A549 treated with Hydrocortisone at 1 μM for 4 hours (cell line): ENCODE measurements at places on chromosomes 4 and X. TPM values are rescaled to one million over a fixed set of nuclear protein-coding genes. Genes with fewer than 3 reads are reported as not detected.

The CT47C1 gene
- not detected in 5 replicates for total RNA-seq

The COL25A1 gene
- total RNA-seq: not detected in 5 replicates

The MECP2 gene
- total RNA-seq: 18.5 to 21.0 TPM (median 19.3 TPM) in 5 replicates

The NLGN3 gene
- total RNA-seq: 0.80 to 1.2 TPM (median 0.97 TPM) in 5 replicates

The TAF7L gene
- total RNA-seq: 0.08 to 0.14 TPM (median 0.10 TPM) in 5 replicates

The LARP7 gene
- 23.0 to 37.6 TPM (median 25.0 TPM) in 5 replicates for total RNA-seq

The TKTL1 gene
- total RNA-seq: 0.05 to 0.14 TPM (median 0.07 TPM) in 3 of 5 replicates, not detected in the others

The RTL9 gene
- 0.07 to 0.13 TPM (median 0.10 TPM) in 4 of 5 replicates, not detected in the other for total RNA-seq

The NHS gene
- total RNA-seq: 1.6 to 2.6 TPM (median 2.3 TPM) in 5 replicates

The DGAT2L6 gene
- not detected in 5 replicates for total RNA-seq

The CT45A1 gene
- total RNA-seq: not detected in 5 replicates

The PPP3CA gene
- 21.0 to 32.9 TPM (median 30.5 TPM) in 5 replicates for total RNA-seq

The PTPN13 gene
- 3.3 to 5.2 TPM (median 3.8 TPM) in 5 replicates for total RNA-seq

The GABRG1 gene
- total RNA-seq: not detected in 5 replicates

The XAGE2 gene
- not detected in 5 replicates for total RNA-seq

The HSFX3 gene
- not detected in 5 replicates for total RNA-seq

The BEND2 gene
- total RNA-seq: not detected in 5 replicates

The TRAPPC2 gene
- total RNA-seq: 6.2 to 10.8 TPM (median 7.7 TPM) in 5 replicates

The SATL1 gene
- total RNA-seq: not detected in 5 replicates

The PABPC5 gene
- total RNA-seq: 0.03 TPM in 1 of 5 replicates, not detected in the others

The DMD gene
- 0.02 to 0.08 TPM in 2 of 5 replicates, not detected in the others for total RNA-seq

The LGI2 gene
- total RNA-seq: 0.08 to 0.20 TPM (median 0.20 TPM) in 5 replicates

The MND1 gene
- total RNA-seq: 10.4 to 15.6 TPM (median 13.4 TPM) in 5 replicates

The UGT2A1 gene
- total RNA-seq: not detected in 5 replicates

The HHIP gene
- total RNA-seq: 0.55 to 1.1 TPM (median 0.62 TPM) in 5 replicates

The ZAR1 gene
- total RNA-seq: 0.07 to 0.18 TPM (median 0.15 TPM) in 3 of 5 replicates, not detected in the others

The CENPVL2 gene
- total RNA-seq: not detected in 5 replicates

The PLAC1 gene
- total RNA-seq: 0.59 to 1.00 TPM (median 0.70 TPM) in 5 replicates

The XKRX gene
- 0.55 to 1.1 TPM (median 0.82 TPM) in 5 replicates for total RNA-seq

The NKX6-1 gene
- 0.32 to 0.47 TPM (median 0.41 TPM) in 5 replicates for total RNA-seq

The USP46 gene
- total RNA-seq: 6.6 to 8.3 TPM (median 8.0 TPM) in 5 replicates

The SPP1 gene
- total RNA-seq: 136 to 194 TPM (median 162 TPM) in 5 replicates

The TCEAL6 gene
- not detected in 5 replicates for total RNA-seq

The TRAM1L1 gene
- total RNA-seq: 0.33 to 0.86 TPM (median 0.52 TPM) in 5 replicates

The SH3D19 gene
- 21.7 to 25.8 TPM (median 23.5 TPM) in 5 replicates for total RNA-seq

The DCHS2 gene
- total RNA-seq: 0.01 TPM in 1 of 5 replicates, not detected in the others

The ARMCX1 gene
- 0.22 to 0.61 TPM (median 0.48 TPM) in 5 replicates for total RNA-seq

The ARR3 gene
- not detected in 5 replicates for total RNA-seq

The SORBS2 gene
- 0.45 to 0.85 TPM (median 0.70 TPM) in 5 replicates for total RNA-seq

The CWH43 gene
- total RNA-seq: not detected in 5 replicates
